Fibroblast of skin of scalp (primary cell): ENCODE measurements at places on chromosomes 2 and 18.

- DNase-seq = no peak
Observed at GRCh38 chr2:43065871-43066270, 160.5 kb downstream of the ZFP36L2 start.

- no peak for DNase-seq
Observed at GRCh38 chr2:200417366-200417765, 92.5 kb downstream of the KCTD18 start.

DNA sequence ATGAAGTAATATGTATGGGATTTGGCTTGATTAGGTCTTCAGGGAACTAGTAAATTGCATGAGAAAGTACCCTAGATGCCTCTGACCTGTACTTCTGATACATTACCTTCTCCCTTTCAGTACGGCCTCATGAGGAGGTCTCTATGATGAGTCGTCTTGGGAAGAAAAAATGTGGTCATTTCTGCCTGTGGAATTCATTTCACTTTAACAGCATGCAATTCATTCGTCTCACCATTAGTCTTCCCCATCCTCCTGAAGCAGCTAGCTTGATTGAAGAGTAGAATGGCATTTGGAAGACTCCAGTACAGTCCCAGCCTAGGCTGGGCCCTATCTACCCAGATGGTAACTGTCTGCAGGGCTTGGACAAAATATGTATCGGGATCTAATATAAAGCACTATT, 52.2 kb downstream of the TMX3 start:
- DNase-seq = peak; percentile 54

GRCh38 chr2:135703300-135703699, 38.4 kb upstream of the UBXN4 start:
- no peak for DNase-seq

DNA sequence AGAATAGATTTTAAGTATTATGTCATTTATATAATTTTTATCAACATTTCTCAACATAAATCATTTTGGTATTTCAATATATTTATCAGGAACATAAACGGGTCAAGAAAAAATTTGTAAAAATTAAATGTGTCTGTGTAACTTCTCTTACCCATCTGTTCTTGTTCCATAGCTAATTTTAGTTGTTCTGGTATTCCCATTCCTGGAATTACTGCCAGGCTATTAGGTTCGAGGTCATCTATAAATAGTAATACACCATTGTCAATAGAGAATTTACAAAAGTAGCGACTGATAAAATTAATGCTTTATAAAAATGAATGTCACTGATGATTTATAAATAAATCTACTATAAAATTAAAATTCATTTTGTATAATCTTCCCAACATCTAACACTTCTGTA, 21.5 kb downstream of the SFT2D3 start:
- DNase-seq = no peak

DNA sequence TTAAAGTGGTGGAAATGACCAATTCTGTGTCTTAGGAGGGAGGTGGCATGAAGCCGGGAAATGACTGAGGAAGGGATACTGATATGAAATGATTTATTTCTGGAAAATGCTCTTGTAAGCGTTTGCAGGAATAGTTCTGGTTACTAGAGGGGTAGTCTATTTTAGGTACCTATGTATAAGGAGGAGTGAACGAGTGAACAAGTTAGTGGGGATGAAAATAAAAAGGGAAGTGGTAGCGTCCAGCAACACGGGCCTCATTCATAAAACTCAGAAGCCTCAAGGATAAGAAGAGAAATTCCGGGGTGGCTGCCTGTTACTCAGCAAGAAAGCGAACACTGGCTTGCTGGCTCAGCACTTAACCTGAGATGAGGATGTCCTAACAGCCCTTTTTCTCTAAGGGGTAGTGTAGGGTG, 303.3 kb downstream of the NCKAP5 start:
- DNase-seq = no peak

DNA sequence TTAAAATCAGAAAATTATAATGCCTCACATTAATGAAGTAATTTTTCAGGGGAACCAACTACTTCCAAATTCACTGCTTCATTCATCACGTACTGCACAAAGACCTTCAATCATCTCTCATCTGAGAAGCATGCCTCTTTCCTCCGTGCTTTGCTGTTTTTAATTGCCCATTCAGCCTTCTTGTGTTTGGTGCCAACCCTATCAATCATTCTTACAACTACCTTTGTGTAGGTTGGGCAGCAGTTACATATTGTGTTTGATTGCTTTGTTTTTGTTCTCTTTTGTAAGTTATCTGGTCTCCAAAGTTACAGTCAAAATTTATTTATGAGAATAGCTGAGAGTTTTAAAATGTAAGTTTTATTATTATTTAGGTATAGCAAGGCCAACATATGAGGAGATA, 549.0 kb upstream of the SLC8A1 start:
- no peak for DNase-seq

DNA sequence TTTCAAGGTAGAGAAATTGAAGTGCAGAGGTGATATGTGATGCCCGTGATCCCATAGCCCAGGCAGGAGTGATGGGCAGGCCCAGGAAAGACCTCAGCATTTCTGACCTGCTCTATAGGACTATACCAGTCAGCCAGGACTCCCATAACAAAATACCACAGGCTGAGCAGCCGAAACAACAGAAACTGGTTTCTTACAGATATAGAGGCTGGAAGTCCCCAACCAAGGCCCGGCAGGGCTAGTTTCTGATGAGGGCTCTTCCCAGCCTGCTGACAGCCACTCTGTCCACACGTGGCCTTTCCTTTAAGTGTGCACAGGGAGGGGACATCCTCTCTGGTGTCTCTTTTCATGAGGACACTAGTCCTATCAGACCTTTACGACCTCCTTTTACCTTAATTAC, 104.2 kb upstream of the AGAP1 start:
- DNase-seq = no peak

DNA sequence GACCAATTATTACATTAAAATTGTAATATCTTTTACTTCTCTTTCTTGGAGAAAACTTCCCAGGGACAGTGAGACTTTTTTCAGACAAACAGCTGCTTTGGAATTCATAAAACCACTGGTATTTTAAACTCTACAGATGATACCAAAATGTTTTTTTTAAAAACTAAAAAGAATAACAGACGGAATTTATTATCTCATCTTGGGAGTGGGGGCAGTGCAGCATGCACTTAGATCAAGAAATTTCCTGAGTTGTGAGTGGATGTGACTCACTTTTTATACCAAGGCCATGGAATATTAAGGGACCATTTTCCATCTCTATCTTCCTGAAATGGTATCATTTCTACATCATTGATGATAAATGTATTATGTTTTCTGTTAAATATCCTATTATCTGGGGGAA, 422.8 kb upstream of the HNRNPA3 start:
- DNase-seq = peak; percentile 78

DNA sequence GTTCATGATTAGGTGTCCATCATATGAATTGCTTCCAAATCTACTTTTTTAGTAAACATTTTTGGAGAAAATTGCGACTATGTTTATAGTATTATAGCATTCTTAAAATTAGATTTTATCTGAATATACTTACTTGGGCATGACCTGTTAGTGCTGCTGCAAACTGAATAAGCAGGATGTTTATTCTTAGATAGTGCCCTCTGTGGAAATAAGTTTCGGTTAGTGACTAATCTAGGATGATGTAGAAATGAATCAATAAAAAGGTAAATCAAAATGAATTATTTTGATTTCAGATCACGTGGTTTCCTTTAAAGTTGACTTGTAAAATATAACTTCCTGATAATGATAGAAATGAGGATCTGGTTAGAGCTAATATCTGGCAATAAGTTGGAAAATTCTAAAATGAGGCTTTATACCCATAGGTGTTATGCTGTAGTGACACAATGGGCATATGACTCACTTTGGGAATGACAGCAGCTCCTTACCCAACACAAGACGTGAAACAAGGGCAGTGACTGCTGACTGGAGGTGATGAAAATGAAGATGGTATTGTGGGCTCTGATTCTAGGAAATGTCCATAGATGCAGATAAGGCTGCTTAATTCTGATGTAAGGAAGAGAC, 165.8 kb upstream of the TCF4 start:
- DNase-seq = no peak

DNA sequence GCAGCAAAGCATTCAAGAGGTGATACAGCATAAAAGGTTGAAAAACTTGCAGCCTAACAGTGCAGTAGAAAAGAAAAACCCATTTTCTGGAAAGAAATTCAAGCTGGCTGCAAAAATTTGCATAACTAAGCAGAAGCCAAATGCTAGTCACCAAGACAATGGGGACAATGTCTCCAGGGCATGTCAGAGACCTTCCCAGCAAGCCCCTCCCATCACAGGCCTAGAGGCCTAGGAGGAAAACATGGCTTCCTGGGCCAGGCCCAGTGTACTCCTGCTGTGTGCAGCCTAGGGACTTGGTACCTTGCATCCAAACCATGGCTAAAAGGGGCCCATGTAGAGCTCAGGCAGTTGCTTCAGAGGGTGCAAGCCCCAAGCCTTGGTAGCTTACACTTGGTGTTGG, 405.1 kb upstream of the CYRIA start:
- DNase-seq = no peak
